ENCODE measurements at places on chromosomes 2 and 18.

DNA sequence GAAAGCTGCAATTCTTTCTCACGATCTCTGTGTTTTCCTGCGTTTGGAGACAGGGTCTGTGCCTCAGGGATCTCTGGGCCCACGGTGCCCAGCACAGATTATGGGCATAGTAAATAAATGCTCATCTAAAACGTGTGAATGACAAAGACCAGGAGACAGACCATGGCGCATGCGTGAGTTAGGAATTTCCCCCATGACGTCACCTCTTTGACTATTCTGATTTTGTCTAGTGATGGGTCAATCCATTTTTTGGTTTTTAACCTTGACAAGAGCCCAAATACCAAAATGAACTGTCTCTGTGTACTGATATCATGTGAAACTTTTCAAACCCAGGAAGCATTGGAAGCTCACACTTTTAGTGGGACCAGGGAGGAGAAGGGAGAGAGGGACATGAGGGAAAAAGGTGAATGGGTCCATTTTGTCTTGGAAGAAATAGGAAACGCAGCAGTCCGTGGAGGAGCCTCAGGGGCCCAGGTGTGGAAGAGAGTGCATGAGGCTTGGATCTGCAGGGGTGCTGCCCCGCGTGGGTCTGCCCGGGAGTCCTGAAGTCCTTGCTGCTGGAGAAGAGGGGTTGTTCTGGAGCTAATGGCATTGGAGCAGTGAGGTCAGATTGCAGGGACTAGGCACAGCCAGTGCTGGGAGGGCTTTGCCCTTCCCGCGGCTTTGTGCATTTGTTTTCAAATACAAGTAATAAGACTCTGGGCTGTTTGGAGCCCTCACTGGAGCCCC, 172.2 kb downstream of the ASB1 start:
- DNase-seq = no peak

DNA sequence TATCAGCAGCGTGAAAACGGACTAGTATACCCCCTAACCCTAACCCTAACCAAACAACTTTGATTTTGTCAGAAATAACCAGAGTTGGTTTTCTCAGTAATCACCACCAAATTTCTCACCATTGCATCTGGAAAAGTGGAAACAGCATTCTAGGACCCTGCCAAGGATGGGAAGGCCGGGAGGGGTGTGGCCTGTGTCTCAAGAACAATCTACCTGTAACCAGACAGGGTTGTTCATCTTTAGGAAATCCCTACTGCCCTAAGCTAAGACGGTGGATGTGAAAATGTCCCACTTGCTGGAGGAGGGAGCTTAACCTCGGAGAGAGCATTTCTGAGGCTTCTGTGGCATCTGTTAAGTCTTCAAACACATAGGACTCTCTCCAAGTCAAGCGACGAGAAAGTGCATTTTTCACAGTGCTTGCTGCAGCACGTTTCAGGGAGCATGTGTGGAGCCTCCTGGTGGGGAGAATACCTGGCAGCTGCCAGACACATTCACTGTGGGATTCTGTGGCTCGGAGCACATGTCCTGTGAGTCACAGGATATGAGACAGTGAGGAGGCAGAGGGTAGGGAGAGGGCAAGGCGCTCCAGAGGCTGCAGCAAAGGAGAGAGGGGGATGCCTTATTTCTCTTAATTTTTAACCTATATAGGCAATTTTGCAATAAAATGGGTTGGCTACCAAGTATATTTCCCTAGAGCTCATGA, 207.5 kb downstream of the SPP2 start:
- peak; percentile 77 for DNase-seq

DNA sequence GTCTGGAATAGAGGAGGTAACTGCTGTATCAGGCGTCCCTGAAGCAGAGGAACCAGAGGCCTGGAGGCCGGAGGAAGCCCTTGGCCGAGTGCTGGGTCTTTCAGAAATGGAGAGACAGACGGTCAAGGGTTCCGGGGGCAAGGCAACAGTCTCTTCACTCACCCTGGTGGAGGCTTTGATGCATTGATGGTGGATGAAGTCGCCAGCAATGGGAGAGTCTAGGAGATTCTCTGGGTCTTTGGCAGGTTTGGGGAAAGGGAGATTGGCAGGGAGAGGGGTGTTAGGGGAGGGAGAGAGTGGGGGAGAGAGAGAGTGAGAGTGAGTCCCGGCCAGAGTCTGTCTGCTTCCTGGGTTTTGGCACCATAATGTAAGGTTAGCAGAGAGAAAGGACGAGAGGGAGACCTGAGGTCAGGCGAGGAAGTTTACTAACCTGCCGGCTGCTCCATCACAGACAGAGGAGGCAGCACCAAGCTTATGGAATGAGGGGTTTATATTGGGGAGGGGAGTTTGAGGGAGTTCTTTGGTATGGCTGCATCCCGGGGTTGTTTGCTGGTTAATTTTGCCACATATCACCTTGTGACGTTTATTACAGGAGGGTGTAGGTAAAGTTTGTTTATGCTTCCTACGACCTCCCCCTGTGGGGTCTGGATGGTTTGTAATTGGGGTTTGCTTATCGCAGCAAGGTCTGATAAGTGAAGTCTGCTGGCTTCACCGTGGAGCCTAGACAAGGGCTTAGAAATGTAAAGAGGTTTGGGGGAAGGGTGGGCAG, 19.6 kb downstream of the COMMD1 start:
- no peak for DNase-seq

DNA sequence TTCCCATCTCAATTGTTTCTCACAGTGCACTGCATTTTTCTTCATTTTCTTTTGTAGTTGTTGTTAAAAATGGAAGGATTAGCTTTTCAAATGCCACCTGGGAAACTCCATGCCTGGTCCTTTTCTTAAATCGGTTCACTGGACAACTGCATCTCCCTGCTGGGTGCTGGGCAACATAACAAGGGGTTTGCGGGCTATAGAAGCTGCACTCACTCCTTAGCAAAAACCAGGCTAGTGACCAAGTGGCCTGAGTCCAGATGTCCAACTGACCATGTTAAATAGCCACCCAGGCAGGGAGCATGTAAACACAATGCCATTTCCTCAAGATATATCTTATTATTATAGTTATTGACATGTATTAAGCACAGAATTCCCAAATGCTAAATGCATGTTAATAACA, 264.9 kb downstream of the ICOS start:
- no peak for DNase-seq

DNA sequence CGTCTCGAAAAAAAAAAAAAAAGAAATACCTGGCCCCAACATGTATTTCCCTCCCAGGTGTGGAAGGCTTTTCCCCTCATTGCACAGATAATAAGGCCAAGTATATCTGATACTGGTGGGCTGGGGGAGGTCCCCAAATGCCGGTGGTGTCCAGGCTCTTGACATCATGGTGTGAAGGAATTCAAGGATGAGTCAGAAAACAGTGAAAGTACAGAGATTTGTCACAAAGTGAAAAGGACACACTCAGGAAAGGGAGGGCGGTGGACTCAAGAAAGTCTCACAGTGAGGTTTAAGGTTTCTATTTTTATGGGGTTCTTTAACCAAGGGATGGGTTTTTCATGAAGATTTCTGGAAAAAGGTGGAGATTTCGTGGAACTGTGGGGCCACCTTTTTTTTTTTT, 37.8 kb upstream of the FZD5 start:
- DNase-seq = no peak

- DNase-seq = no peak
Observed at GRCh38 chr2:30259827-30260679, 28.7 kb downstream of the LBH start.

DNA sequence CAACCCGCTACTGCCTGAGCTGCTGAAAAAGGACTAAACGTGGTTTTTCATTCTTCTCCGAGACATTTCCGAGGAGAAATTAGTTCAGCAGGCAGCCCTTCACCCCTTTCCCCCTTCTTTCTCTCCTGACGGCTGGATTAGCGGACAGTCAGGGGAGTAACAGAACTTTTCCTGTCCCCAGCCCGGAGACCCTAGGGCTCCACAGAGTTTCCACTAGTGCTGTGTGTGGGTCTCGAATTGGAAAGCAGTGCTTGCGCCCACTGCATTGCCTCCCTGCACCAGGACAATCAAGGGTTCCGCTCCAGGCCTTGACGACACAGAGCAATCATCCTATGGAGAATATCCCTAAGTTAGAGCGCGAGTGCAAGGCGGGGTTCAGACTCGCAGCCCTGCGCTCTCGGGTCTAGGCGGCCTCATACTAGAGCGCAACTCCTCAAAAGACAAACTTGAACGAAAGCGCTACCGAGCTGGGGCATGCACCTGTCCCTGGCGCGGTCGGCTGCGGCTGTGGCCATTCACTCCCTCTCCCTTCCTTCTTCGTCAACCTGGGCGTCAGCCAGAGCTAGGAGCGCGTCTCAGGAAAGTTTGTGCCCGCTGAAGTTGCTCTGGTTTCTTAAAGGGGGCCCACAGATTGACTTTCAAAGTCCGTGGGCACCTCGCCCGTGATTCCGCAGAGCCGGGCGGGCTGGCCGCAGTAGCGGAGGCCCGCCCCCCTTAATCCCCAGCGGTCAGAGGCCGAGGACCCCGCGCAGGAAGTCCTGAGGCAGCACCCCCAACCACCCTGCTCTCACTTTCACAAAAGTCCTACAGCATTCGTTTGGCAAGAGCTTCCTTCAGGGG, 801 bp downstream of the OSR1 start:
- no peak for DNase-seq

DNA sequence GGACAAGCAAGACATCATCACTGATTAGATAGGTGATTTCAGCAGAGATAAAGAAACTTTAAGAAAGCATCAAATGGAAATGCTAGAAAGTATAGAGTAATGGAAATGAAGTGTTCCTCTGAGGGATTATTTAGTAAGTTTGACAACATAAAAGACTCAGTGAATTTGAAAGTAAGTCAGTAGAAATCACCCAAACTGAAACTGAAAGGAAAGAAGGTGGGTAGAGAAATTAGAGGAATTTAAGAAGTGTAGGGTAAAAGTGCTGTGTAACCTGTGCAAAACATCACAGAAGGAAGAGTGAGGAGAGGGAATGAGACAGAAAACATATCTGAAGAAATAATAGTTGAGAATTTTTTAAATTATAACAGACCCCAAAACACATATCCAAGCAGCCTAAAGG, 343.1 kb downstream of the CBLN2 start:
- DNase-seq = no peak

DNA sequence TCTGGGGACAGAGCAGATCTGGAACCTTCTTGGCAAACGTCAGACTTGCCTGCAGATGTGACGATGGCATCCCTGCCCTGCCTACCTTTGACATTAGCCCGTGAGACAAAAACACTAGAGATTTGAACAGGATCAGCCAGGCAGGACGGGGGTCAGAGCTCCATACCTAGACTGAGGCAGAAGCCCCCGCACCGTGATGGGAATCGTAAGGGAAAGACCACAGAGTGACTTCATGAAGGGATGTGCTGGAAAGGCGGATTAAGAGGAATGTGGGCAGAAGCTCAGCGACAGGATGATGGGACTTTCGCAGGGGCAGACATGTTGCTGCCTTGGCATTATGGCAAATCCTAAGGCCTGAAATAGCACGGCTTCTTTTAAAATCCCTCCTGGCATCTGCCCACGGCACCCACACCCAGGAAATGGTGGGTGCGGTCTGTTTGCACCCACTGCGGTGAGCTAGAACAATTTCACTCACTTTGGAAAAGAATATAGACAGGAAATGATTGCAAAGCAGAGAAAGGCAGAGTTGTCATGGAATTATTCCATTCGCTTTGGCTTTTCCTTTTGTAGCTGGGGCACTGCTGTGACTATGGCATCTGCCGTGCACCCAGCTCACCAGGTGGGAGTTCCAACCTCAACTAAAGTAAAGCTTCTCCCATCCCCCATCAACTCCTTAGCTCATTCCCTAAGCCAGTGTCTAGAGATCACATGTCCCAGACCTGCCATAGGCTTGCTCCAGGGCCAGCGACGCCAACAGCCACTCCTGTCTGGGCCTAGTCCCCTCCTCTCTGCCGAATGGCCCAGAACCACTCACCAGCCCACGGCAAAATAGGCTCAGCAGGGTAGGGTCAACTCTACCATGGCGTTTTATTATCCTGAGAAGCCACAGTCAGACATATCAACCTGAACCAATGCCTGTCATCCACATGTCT, 112.7 kb upstream of the NPAS2 start:
- no peak for DNase-seq

GRCh38 chr18:58135701-58136331, 91.8 kb downstream of the NEDD4L start:
- DNase-seq = no peak

DNA sequence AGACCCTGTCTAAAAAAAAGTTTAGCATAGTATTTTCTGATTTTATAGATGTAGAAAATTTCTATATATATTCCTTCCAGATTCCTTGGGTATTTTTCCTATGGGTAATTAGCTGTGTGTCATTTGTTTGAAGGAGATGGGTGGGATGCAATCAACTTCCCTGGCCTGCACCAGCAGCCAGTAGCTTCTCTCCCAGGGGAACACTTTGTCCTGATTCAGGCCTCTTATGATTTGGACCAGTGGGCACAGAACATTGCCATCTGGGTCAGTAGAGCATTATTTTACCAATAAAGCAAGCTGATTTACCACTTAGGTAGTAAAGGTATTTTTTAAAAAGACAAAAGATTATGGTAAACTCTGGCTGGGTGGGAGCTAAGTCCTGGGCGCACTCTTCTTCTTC, 26.9 kb downstream of the UBE2F start:
- no peak for DNase-seq

- DNase-seq = no peak
Observed at GRCh38 chr2:239775623-239776435, 249.3 kb downstream of the NDUFA10 start.

- peak; percentile 57 for DNase-seq
Observed at GRCh38 chr18:36187826-36188721, 777 bp downstream of the MOCOS start.
